ENCODE measurements at places on chromosomes 3 and 15.

DNA sequence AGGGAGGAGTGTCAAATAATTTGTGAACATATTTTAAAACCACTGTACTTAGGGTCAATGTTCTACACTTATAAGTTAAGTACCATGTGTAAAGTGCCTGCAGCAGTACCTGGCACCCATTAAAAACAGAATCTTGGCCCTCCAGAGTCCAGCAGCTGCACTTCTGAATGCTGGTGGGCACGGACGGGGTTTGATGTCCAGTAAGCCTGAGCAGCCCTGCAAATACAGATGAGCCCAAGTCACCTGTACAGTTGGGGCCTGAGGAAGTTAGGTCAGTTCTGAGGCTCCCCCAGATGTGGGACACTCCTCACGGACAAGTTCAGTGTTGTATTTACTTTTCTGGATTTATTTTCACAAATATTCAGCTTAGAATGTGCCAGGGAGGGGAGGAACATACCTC lies 150.0 kb upstream of the CTDSPL start:
- DNase-seq, result no peak

- DNase-seq, result no peak
Measured at GRCh38 chr3:180320631-180321030, 281.3 kb upstream of the TTC14 start.

- no peak for DNase-seq
Measured at GRCh38 chr3:183634707-183635106, 716 bp upstream of the KLHL24 start.

GRCh38 chr3:24235121-24235520 lies 259.5 kb downstream of the THRB start:
- no peak for DNase-seq

DNA sequence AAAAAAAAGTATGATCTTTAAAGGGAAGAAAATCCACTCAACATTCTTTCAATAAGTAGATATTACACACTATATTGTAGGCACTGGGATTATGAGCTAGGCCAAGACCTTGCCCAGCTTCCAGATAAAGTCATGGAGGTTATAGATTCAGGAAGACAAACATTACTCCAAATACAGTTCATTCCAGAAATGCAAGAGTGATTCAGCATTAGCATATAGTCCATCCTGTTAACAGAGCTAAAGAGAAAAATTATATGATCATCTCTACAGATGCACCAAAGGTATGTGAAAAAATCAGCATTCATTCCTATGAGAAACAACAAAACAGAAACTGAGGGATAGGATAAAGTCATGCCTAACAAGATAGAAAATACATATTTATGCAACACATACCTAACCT lies 42.1 kb upstream of the NSMCE3 start:
- DNase-seq, result no peak

- DNase-seq, result no peak
Measured at GRCh38 chr3:141432904-141433303, 53.9 kb upstream of the RASA2 start.

DNA sequence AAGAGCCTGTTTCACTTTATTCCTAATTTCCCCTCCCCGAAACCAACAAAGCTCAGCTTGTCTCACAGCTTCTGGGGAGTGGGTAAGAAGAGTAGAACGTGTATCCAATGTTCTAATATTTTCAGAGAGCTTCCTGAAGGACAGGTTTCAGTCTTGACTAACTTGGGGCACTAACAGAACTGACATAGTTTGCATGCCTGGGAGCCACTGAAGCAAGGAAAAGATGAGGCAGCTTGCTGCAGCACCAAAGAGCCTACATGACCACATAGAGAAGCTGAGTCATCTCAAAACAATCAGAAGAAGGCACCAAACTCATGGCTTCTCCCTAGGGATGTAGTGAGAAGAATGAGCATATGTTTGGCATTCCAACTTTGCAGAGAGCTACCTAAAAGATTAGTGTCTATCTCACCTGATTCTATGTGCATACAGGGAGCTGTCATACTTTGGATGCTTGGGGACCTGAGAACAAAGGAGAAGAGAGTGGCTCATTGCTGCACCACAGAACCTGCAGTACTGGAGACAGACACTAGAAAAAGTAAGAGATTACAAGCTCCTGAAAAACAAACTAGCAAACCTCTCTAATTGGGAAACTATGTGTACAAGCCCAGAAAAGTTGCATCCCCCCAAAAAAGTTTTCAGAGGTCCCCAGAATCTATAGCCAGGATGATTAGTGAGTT lies 86.9 kb downstream of the DCLK3 start:
- DNase-seq, result no peak

All from NCI-H524 treated with DMSO at 0.1 percent for 48 hours (cell line).